ENCODE measurements at places on chromosomes 3 and 15.

DNA sequence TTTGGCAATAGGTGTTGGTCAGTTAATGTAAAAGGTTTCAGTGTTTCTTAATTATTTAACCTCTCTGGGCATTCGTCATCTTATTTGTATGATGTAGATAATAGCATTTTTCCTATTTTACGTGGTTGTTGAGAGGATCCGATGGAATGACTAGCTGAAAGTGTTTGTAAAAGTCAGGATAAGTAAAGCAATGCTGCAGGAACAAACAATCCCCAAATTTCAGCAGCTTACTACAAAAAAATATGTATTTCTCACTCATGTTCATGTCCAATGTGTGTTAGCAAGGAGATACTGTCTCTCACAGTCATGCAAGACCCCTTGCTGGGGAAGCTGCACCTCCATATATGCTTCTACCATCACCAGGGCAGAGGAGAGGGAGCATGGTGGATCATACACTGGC, 38.7 kb downstream of the CEMIP start:
- DNase-seq, result no peak

DNA sequence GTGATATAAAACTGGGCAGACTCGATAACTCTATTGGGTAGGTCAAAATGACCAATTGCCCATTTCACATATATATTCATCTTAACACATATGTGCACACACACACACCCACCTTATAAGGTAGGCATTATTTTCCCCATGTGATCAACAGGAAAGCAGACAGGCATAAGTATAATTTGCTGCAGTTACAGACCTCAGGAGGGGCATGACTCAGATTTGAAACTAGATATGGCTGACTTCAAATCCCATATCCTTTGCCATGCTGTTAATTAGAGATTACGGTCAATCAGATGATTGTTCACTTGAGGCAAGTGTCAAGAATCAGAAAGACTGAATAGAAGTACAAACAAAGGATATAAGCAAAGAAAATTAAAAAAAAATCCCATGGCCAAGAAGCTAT, 910.6 kb downstream of the NTRK3 start:
- no peak for DNase-seq

DNA sequence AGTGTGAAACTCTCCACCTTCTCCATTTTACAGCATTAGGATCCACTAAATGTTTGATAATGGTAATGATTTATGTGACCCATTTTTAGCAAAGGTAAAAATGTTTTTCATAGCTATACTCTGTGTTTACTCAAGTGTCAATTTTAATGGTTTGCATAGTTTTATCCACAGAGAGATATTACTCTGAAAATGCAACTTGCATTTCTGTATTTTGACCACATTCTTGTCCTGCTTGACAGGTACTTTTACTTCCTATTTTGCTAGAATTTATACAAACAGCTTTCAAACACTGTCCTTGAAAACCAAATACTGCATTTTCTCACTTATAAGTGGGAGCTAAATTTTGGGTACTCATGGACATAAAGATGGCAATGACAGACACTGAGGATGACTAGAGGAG, 62.9 kb downstream of the SERPINI1 start:
- no peak for DNase-seq

- no peak for DNase-seq
Measured at GRCh38 chr3:60917141-60917540, 334.1 kb downstream of the FHIT start.

GRCh38 chr15:20340931-20341661, 200.5 kb downstream of the GOLGA6L6 start:
- DNase-seq, result no peak

DNA sequence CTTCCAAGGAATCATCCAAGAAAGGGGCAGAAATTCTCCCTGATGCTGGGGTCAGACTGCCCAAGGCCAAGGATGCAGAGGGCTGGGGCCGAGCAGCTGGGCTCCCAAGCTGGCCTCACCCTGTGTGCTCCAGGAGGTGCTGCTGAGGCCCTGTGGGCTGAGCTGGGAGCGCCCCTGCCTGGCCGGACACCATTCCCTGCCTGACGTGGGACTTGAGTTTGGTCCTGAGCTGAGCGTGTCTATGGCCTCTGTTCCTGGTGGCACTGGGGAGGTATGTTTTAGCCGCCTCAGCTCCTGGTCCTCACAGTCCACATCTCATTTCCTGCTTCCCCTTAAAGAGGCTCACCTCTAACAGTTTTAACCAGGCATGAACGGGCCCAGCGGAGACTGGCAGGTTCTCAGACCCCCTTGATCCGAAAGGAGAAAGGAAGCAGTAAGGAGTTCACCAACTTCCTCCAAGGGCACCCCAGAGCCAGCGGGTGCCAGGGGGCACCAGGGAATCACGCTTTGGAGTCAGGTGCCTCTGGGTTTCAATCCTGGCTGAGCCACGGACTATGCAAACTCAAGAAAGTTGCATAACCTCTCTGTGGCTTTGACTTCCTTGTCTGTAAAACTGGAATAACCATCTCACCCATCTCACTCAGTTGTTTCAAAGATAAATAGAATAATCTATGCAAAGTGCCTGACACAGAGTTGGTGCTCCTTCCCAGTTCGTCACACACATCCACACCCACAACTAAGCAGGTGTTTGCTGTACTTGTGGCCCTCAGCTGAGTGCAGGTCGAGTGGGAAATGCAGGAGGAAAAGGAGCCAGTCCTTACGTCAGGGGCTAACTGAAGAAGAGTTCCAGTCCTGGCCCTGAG, 48.6 kb downstream of the SLC12A8 start:
- DNase-seq, result no peak

DNA sequence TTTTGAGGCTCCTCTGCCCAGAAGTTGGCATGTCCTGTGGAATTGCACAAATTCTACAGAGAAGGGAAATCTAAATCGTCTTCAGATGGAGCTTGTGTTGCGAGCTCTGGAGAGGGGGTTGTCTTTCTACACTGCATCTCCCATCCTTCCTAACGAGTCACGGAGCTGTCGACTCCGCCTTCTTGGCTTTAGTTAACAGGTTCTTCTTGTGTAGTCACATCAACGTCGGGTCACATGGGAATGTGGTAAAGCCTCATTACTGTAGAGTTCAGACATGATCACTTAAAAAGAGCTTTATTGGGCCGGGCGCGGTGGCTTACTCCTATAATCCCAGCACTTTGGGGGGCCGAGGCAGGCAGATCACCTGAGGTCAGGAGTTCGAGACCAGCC, 60.0 kb downstream of the DNASE1L3 start:
- DNase-seq, result no peak

GRCh38 chr3:111884411-111885018, 25.4 kb downstream of the PHLDB2 start:
- no peak for DNase-seq
